ENCODE measurements at places on chromosomes 16 and 17. TPM values are rescaled to one million over a fixed set of nuclear protein-coding genes. Genes with fewer than 3 reads are reported as not detected.
A peak's percentile ranks its signal among the peaks of the same experiment; 100 is the strongest.

DNA sequence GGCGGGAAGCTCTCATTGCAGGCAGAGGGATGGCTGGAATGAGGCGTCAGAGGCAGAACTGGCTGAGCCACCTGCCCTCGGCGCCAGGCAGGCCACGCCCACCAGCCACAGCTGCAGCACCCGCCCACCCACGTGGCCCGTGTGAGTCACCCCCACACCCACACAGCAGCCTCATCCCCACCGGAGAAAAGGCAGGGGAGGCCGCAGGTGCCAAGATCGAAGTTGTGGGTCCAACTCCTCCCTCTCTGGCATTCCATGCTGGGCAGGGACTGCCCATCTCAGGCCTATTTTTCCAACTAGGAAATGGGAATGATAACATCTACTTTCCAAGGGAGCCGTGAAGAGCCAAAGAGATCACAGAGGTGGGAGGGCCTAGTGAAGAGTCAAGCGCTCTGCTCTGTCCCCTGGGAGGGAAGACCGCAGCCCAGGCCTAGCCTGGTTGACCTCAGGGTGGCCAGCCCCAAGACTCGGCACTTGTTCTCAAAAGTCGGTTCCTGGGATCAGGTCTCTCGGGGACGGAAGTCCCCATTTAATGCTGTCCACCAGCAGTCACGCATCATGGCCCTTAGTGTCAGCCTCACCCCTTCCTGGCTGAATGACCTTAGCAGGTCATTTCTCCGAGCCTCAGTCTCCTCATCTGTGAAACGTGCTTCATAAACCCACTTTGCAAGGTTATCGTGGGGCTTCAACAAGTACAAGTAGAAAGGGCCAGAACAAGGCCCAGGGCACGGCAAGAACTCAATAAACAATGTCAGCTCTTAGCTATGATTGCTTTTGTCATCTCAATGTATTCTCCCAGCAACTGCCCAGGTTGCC lies at the start of gene TRPV3:
TRPV3 (minus strand) TSS at position 45 of the 816 bp plus-strand sequence. CDS start 2,962 bp downstream, outside the sequence.
- no peaks in the 10 kb centered on the region for H3K27me3 ChIP-seq
- no peak for DNase-seq
- H3K4me1 ChIP-seq = no peaks in the 10 kb centered on the region
- H3K36me3 ChIP-seq = no peaks in the 10 kb centered on the region
- H3K27ac ChIP-seq = no peak within 1 kb of the TSS
- no peak within 1 kb of the TSS for H3K4me3 ChIP-seq

- H3K36me3 ChIP-seq = no peaks in the 10 kb centered on the region
- H3K27me3 ChIP-seq = no peaks in the 10 kb centered on the region
- H3K4me3 ChIP-seq = no peak overlapping the region
- H3K27ac ChIP-seq = peak overlapping the region; percentile 44
- DNase-seq = peak; percentile 91
Measured at GRCh38 chr17:57868007-57868909, 18.4 kb upstream of the MRPS23 start.

- peaks cover 18% of the 10 kb centered on the region for H3K36me3 ChIP-seq
- peaks cover 10% of the 10 kb centered on the region for H3K4me1 ChIP-seq
- DNase-seq = no peak
- no peak overlapping the region for H3K4me3 ChIP-seq
- no peaks in the 10 kb centered on the region for H3K27me3 ChIP-seq
- H3K27ac ChIP-seq = no peak overlapping the region
Measured at GRCh38 chr17:43010667-43011308, 4.2 kb downstream of the IFI35 start.

DNA sequence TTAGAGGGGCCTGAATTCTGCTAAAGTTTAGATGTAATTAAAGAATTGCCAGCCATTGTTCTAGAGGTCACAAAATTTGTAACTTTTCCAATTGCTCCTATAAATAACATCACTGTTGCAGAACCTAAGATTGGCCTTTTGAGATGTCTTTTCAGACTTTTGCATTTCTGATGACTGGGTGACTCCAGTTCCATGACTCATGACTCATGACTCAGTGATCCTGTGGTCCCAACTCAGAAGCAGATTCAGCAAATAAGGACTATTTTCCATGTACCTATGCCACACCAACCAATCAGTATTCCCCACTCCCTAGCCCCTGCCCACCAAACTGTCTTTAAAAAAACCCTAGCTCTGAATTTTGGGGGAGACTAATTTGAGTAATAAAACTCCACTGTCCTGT lies 740.9 kb downstream of the CDH8 start:
- H3K27ac ChIP-seq = no peak overlapping the region
- no peak for DNase-seq
- H3K4me3 ChIP-seq = no peak overlapping the region
- H3K27me3 ChIP-seq = no peaks in the 10 kb centered on the region

UNC45B gene
- polyA plus RNA-seq = not detected

DNA sequence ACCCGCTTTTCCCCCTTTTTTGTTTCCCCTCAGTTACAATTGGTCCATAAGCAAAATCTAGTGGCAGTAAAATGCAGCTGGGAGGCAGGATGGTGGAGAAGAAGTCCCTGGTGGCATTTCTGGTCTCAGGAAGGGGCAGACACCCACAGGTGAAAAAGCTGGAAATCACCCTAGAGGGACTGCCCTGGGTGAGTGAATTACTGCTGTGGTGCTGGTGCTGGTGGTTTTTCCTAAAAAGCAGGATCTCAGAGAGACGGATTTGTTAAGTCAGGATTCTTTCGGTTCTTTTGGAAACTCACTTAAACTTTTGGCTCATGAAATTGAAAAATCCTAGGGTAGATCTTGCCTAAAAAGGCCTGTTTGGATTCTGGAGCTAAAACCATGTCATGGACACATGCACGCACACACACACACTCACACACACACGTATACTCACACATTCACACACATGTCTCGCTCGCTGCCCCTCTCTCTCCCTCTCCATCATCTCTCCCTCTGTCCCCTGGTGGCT lies 65.8 kb downstream of the NKD1 start:
- no peak overlapping the region for H3K4me3 ChIP-seq
- no peaks in the 10 kb centered on the region for H3K27me3 ChIP-seq
- DNase-seq = no peak
- no peak overlapping the region for H3K27ac ChIP-seq

- no peak for DNase-seq
- H3K36me3 ChIP-seq = no peaks in the 10 kb centered on the region
Measured at GRCh38 chr16:276426-277077, 808 bp upstream of the RGS11 start.

DNA sequence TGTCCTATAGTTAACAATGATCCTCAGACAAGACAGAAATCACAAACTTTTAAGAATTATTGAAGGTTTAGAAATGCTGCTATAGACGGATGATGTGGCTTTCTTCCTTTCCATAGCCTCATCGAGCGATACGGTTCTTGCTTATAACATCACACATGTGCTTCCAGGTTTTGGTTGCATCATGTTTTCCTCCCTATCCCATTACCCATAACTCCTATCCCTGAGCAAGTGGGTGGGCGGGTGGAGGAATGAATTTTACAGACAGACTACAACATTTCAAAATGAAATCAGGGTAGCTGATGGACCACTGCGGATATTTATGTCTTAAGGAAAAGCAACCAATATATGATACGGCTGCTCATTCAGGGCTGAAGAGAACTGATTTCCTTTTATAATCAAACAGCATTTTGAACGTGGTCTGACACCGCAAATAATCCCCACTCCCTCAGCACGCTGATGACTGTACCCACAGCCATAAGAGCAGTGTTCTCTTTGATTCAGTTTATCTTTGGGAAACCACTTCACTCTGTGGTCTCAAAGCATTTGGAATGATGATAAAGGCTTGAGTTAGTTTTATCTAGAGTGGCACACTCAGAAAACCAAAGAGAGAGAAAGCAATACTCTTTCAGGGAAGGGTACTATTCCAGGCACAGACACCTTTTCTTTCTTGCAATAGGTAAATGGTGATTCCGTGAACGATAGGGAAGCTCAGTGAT lies 4.6 kb upstream of the AKTIP start:
- H3K27ac ChIP-seq = no peak overlapping the region
- H3K27me3 ChIP-seq = no peaks in the 10 kb centered on the region
- H3K4me3 ChIP-seq = no peak overlapping the region
- peaks cover 26% of the 10 kb centered on the region for H3K4me1 ChIP-seq
- no peak for DNase-seq

GRCh38 chr17:39950871-39951348 lies 11.9 kb upstream of the GSDMA start:
- peaks cover 3% of the 10 kb centered on the region for H3K27me3 ChIP-seq
- no peak for DNase-seq
- H3K27ac ChIP-seq = no peak overlapping the region
- H3K4me1 ChIP-seq = peaks cover 3% of the 10 kb centered on the region

GRCh38 chr16:76343769-76344168 lies 66.6 kb downstream of the CNTNAP4 start:
- no peak overlapping the region for H3K4me3 ChIP-seq
- H3K36me3 ChIP-seq = no peaks in the 10 kb centered on the region
- H3K27ac ChIP-seq = no peak overlapping the region
- no peaks in the 10 kb centered on the region for H3K4me1 ChIP-seq
- no peaks in the 10 kb centered on the region for H3K27me3 ChIP-seq
- DNase-seq = no peak

GRCh38 chr16:10930755-10931093 lies 11.5 kb downstream of the DEXI start:
- H3K36me3 ChIP-seq = peaks cover 23% of the 10 kb centered on the region
- H3K4me3 ChIP-seq = no peak overlapping the region
- no peak overlapping the region for H3K27ac ChIP-seq

PRSS22 gene
- polyA plus RNA-seq = not detected

DNA sequence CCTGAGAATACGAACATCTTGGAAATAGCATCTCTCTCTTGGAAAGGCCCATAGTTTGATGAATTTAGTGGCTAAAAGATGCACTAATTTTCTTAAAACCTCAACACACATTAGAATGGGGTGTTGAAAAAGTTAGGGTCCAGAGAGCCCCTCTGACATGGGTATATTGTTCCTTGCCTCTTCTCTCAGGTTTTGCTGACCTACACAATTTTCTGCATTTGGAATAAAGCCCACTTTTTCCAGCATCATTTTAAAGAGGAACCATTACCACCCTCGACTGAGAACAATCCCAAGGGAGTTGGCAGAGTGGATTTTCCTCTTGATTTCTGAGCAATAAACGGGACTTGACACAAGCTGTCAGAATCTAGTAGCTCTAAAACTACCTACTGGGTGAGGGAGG lies 156.1 kb downstream of the PMP22 start:
- no peaks in the 10 kb centered on the region for H3K4me1 ChIP-seq
- no peaks in the 10 kb centered on the region for H3K36me3 ChIP-seq
- no peaks in the 10 kb centered on the region for H3K27me3 ChIP-seq
- H3K27ac ChIP-seq = no peak overlapping the region
- DNase-seq = no peak

DNA sequence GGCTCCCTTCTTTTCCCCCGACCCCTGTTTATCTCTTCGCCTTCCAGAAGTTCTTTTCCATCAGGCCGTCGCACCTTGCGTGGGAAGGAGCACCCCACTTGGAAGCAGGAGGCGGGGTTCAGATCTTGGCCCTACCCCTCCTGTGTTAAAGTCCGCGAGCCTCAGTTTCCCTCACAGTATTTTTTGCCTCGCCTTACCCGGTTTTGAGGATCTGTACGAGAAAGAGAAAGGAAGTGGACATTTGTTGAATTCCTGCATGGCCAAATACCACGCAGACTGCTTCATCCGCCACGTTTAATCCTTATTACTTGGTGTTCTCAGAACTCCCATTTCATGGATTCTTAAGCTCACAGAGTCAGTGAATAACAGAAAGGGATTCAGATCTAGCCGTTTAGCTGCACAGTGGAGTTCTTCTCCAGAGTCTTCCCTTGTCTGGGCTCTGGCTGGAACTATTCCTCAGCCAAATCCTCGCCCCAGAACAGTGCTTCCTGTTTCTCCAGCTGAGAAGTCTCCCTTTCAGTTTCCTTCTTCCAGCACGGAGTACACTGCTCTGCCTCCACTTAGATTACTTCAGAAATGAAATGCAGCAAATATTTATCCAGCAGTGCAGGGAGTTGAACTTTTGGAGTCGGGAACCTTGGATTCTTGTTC lies 590 bp downstream of the TMEM219 start:
- DNase-seq = peak; percentile 59
- no peaks in the 10 kb centered on the region for H3K36me3 ChIP-seq
- H3K4me1 ChIP-seq = peaks cover 15% of the 10 kb centered on the region

DNA sequence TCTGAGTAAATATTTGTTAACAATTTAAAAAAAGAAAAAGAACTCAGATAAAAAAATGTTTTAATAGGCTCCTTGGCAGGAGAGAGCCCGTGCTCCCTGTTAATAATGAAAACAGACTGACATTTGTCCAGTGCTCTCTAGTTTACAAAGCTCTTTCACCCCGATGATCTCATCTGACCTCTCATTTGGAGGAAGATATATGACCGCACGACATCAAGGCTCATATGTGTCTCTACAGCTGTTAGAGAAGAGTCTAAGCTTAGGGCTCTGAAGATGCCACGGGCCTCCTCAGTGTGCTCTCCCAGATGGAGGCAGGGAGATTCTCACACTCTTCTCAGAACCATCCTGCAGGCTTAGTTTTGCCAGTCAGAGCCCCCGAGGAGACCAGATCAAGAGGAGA lies 280.8 kb upstream of the IRX5 start:
- no peak overlapping the region for H3K27ac ChIP-seq
- DNase-seq = no peak
- H3K27me3 ChIP-seq = no peaks in the 10 kb centered on the region
- no peaks in the 10 kb centered on the region for H3K4me1 ChIP-seq

NR1D1 gene
- polyA plus RNA-seq = 2.3 TPM

MYH3 gene
- 0.65 TPM for polyA plus RNA-seq

GRCh38 chr17:37083456-37083855 lies 134.7 kb downstream of the AATF start:
- H3K4me1 ChIP-seq = peaks cover 5% of the 10 kb centered on the region
- H3K4me3 ChIP-seq = no peak overlapping the region
- H3K27ac ChIP-seq = no peak overlapping the region
- peaks cover 6% of the 10 kb centered on the region for H3K36me3 ChIP-seq

PRSS33 gene
- polyA plus RNA-seq = not detected

- no peak overlapping the region for H3K27ac ChIP-seq
- DNase-seq = no peak
- no peaks in the 10 kb centered on the region for H3K27me3 ChIP-seq
- H3K36me3 ChIP-seq = no peaks in the 10 kb centered on the region
Measured at GRCh38 chr16:66238696-66239095, 127.8 kb upstream of the CDH5 start.
